ENCODE measurements at places on chromosomes 12 and 14. TPM values are rescaled to one million over a fixed set of nuclear protein-coding genes. Genes with fewer than 3 reads are reported as not detected.
A peak's percentile ranks its signal among the peaks of the same experiment; 100 is the strongest.

ZFYVE1 gene
- total RNA-seq, result 6.4 TPM

HSP90AA1 gene
- total RNA-seq, result 183 TPM

DNA sequence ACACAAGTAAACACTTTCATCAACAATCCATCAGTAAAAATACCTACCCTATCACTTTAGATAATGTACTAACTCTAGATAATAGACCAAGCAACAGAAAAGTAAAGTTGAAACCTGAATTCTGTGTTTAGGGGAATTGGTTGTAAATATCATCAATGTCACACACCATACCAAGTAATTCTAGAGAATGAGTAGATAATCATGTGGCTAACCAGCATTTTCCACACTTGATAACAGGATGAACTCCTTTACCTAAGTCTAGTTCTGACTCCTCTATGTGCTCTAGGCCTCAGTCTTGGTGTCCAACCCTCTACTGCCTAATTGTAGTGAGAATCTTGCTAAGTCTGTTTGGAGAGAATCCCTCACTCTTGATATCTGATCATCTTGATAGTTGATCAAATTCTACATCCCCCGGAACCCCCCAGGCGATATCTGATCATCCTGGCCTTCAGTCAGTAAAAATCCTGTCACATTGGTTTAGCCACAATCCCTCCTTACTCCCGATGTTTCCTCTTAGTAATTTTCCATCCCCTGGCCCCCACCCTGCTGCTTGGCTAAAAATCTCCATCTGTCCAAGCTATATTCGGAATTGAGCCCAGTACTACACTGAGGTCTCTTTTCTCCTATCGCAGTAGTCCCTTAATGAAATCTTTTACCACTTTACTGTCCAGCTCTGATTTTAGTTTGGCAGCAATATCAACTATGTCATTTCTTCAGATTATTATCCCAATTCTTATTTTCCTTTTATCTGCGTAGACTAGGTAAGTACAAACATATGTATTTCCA, 3.4 kb upstream of the SLCO1A2 start:
- no peak for DNase-seq

DNA sequence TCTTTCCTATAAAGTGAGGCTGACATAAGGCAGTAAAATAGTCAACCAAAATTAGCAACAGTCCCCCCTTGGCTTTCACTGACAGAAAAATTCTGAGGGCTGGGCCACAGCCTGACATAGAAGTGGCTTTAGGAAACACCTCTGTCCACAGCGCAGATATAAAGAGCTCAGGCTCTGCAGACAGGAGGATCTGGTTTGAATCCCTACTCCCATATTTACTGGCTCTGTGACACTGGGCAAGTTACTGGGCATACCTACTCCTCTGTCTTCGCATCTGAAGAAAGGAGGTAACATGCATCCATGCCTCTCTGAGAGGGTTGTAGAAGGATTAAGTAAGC, 95.3 kb downstream of the STXBP6 start:
- DNase-seq, result no peak

DNA sequence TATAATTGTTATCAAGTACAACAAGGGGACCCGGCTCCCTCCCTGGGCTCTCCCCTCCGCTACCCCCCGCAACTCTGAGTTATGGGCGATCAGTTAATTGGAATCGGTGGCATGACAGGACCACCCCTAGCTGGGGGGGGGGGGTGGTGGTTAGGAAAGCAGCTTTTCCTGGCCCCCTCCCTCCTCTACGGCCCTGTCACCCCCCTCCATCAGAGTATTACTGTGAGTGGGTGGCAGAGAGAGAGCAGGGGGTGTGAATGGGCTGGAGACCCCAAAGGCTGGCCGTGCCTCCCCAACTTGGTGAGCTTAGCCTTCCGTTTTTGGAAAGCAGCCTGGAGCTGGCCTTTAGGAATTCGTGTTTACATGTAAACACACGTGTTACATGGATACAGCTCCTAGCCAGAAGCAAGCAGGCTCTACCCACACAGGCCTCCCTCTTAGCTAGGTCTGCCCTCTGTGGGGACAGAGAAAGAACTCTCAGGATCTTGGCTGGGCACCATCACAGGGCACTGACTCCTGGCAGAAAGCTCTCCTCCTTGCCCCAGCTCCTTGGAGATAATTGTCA, 1.1 kb upstream of the HOXC4 start:
- DNase-seq, result peak; percentile 65

GALNT8 gene
- 4.1 TPM for total RNA-seq

- DNase-seq, result no peak
Observed at GRCh38 chr14:75769047-75769685, 108.1 kb downstream of the TTLL5 start.

AKT1 gene
- 152 TPM for total RNA-seq

PZP gene
- not detected for total RNA-seq

PDE3A gene
- total RNA-seq, result 0.22 TPM

KLRD1 gene
- total RNA-seq, result 0.04 TPM

- no peak for DNase-seq
Observed at GRCh38 chr12:101942250-101942605, 64.8 kb downstream of the DRAM1 start.

PHETA1 gene
- total RNA-seq, result 10.1 TPM

GPRC5D gene
- total RNA-seq, result not detected

GRCh38 chr12:26360062-26360461, 164.7 kb downstream of the SSPN start:
- no peak for DNase-seq

GRCh38 chr12:57218030-57218853, 1.6 kb downstream of the NXPH4 start:
- DNase-seq, result no peak

SRRM4 gene
- 0.76 TPM for total RNA-seq

GPR137C gene
- 2.3 TPM for total RNA-seq

TWF1 gene
- total RNA-seq, result 37.1 TPM

TM9SF1 gene
- 35.2 TPM for total RNA-seq

GRCh38 chr14:71606064-71606463, 326.2 kb upstream of the RGS6 start:
- no peak for DNase-seq

- no peak for DNase-seq
Observed at GRCh38 chr12:62028536-62028935, 231.7 kb upstream of the USP15 start.

GRCh38 chr14:106599209-106599608, 1072.8 kb downstream of the TMEM121 start:
- DNase-seq, result no peak

DNA sequence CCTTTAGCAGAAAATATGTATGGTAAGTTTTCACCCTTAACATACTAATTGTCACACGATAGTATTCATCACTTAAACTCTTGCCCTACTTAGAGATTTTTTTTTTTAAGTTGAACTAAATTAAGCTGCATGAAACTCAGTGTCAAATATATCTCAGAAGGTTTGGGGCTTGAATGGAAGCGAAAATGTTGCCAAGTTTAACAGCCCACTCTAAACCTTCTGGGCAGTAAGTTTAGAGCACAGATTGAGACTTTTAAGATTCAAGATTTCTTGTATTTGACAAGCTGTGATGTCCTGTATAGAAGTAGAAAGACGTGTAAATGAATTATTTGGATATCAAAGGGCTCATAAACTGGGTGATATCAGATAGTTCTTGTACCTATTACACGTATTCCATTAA, 287.3 kb upstream of the FLRT2 start:
- DNase-seq, result no peak

- DNase-seq, result no peak
Observed at GRCh38 chr14:24674204-24674970, 40.4 kb upstream of the GZMB start.

UNC79 gene
- total RNA-seq, result 2.0 TPM

RFX4 gene
- total RNA-seq, result 0.83 TPM

- peak; percentile 7 for DNase-seq
Observed at GRCh38 chr12:21324551-21324950, 10.2 kb downstream of the SLCO1A2 start.

FZD10 gene
- total RNA-seq, result 14.1 TPM

TOMM20L gene
- total RNA-seq, result not detected

DNA sequence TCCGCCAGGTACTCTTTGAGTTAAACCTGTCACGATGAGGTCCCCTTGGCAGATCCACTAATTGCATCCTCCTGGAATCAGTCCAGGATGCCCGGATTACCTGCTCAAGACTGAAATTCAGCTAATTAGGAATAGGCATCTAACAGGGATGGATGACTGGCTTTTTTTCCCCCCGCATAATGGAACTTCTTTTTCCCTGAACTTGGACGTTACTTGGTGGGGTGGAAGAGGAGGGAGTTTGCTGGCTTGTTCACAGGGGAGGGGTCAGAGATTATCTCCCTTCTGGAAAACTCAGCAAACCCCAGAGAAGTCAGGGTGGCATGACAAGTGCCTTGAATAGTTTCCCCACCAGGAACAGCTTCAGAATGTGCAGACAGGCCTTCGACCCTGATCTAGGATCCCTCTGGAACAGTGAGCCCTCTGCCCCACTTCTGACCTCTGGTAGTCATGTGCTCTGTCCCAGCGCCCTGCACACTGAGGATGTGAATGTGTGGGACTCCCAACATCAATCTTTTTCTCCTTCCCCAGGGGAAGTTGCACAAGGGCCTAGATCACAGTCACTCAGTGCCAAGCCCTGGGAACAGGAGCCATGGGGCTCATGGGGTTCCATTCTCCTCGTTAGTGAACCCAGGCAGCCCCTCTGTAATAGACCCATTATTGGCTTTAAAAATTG, 142.5 kb downstream of the SMOC1 start:
- no peak for DNase-seq

GPR68 gene
- 1.1 TPM for total RNA-seq

DNA sequence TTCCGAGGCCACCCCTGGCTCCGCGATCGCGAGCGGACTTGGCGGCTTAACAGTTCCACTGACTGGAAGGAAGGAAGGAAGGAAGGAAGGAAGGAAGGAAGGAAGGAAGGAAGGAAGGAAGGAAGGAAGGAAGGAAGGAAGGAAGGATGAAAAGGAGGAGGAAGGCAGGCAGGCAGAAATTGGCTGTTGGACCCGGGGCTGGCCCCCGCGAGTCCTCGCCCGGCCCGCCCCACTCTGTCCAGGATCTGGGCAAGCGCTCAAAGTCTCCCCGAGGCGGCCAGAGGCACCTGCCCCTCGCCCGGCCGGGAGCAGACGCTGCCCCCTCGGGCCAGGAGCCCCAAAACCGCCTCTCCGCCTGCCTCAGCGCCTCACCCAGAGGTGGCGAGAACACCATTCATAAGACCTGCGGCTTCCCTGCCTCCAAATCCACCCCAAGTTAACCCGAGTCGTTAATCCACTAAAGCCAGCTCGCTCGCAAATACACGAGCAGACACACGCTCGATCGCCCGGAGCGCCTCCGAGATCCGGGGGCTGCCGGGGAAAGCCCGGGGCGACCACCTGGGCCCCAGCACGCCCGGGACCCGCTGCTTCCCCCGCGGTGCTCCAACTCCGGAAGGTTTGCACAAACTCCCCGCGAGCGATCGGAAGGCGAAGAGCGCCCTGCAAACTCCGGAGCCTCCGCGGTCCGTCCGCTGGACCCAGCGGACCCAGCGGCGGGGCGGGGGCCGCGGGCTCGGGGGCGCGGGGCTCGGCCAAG, 844 bp downstream of the DPF3 start:
- DNase-seq, result peak; percentile 80

GRCh38 chr12:57781801-57782200, 786 bp upstream of the TSFM start:
- no peak for DNase-seq

- DNase-seq, result peak; percentile 50
Observed at GRCh38 chr14:104253901-104254353, 115.5 kb downstream of the KIF26A start.

GRCh38 chr14:63229330-63230059, 25.3 kb downstream of the RHOJ start:
- DNase-seq, result no peak

GRCh38 chr14:90602088-90602687, 205.4 kb downstream of the CALM1 start:
- DNase-seq, result no peak

DNA sequence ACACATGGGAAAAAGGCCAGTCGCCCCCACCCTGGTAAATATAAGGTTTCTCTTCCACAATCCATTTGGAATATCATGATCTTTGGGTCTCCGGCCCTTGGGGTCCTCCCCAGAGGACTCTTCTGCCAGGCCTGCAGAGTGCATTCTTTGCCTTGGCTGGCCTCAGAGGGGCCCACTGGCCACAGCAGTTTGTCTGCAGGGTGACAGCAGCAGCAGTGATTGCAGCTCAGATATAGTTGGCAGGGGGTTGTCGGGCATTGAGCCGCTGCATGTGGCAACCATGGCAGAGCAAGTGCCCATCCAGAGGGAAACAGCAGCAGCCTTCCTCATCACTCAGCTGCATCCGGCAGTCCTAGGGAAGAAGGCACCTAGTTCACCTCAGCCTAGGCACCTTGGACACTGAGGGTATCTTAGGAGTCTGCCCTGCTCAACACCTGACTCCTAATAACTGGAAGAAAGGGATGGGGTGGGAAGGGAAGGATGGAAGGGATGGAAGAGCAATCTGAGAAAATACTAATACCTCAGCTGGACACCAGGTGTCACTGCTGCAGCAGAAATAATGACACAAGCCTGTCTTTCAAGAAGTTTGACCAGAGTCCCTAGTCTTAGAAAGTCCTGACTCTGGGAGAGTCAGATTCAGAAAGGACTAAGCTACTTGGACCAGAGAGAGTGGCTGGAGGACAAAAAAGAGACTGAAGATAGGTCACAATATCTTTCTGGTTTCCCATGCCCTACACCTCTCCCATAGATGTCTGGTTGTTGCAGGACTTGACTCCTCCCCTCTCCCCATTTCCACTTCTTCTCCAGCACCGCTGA, 8.9 kb downstream of the AJUBA start:
- peak; percentile 72 for DNase-seq

- no peak for DNase-seq
Observed at GRCh38 chr12:41661141-41661765, 473.1 kb downstream of the PDZRN4 start.

DNA sequence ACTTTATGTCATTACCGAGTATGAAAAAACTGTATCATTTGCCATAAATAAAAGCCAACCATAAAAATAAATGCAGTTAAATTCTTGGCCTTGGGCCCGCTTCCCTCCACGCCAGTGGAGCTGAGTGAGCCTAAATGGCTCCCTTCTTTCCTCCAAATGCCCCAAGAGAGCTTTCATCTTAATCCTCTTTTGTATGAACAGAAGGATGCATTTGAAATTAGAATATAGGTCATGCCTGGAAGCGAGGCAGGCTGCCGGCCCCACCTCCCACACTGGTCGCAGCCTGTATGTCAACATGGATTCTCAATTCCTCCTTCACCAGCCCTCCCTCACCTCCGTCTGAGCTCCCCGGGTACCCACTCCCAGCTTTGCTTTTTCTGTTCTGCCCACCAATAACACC, 245.7 kb downstream of the SLC15A4 start:
- DNase-seq, result no peak

- DNase-seq, result no peak
Observed at GRCh38 chr14:69153873-69154270, 953 bp upstream of the DCAF5 start.

- DNase-seq, result no peak
Observed at GRCh38 chr12:77349689-77350370, 284.5 kb upstream of the E2F7 start.

DNA sequence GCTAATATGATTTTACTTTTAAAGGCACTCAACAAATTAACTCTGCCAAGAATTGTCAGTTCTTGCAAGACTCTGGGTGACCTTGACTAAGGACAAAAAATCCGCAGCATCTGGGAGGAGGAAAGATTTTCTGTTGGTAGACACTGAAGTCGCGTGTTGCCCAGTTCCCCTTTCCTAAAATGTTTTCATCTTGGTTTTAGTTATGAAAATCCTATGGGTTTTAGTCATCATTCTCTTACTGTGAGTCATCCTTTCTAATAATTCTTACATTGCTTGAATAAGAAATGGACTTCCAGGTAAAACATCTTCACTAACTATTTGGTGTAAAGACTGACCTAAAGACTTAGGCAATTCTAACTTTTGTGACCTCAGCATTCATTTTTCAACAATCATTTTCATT, 9.1 kb downstream of the GSG1 start:
- no peak for DNase-seq
